ENCODE measurements at places on chromosomes 1 and 21.
A peak's percentile ranks its signal among the peaks of the same experiment; 100 is the strongest.

DNA sequence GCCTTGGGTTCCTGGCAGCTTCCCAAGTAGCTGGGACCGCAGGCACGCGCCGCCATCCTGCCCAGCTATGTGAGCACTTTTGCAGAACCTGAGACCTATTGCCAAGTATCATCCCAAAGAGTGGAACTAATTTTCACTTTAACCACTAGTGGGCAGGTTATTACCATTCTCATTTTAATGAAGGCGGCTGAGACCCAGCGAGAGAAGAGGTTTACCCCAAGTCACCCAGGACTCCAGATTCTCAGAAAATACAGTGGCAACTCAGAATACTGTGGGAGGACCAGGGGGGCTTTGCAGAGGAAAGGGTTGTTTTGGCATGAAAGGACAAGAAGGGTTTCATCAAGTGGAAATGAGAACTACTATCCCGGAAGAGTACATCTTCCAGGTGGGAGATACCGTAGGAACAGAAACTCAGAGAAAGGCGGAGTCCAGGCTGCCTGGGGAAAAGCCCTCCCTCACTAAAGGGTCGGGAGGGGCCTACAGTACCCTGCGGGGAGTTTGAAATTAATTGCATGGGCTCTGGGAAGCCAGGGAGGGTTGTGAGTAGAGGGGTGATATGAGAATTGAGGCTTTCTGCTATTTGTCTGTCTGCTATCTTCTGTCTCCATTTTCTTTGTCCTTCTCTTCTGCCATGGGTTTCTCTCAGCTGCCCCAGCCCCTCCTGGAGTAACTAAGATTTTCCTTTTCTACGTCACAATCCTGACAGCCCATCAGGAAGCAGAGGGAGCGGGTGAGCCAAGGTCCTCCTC lies 7.2 kb upstream of the SEMA4A start:
- DNase-seq = peak; percentile 80

DNA sequence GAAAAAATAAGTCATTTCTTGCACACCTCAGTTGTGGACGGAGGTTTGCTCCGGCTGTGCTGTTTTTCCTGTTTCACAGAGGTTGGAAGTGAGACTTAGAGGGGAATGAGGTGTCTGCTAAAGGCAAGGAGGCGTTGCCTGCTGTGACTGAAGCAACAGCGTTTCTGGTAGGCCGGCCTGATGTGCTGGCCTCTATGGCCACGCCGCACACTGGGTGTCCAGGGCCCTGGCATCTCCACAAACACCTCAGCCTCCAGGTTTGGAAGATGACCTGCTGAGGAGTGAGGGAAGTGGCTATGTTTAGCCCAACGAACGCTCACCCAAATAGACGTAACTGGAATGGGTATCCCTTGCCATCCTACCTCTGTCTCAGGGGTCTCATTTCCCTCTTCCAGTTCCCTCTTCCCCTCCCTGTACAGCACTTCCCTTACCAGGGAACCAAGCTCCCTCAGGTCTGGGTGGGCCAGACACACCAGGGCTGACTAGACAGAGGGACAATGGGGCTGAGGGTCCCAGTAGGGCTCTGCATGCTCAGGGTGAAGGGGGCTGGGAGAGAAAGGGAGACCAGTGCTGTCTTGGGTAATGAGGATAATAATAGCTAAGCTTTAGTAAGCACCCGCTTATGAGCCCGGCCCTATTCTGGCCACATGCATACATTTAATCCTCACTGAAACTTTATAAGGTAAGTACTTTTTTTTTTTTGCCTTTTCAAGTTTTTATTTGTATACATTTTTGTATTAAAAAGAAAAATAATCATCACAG lies 11.9 kb downstream of the CACNA1S start:
- no peak for DNase-seq

DNA sequence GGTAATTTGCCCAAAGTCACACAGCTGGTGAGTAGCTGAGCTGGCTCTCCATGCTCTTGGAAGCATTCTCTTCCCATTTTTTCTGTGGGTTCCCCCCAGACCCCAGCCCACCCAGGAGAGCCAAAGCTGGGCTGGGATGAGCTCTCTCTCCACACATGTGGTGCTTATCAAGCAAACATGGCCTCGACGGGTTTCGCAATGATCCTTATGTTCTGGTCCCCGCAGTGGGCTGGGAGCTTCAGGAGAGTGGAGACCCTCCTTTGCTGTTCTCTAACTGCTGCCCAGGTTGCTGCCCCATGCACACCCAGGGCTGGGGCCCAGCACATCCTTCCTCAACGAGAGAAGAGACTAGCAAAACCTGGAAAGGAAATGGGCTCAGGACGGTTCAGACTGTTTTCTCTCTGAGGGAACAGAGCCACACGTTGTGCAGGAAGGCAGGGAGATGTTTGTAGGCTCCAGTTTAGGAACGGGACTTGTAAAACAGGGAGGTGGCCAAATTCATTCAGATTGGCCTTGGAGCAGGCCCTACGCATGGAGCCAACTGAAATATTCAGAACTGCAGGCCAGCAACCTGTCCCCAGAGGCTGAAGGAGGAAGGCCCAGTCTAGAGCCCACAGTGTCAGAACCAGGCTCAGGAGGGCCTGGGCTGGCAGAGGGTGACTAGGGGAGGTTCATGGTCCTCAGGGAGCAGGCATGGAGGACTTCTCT lies 27.2 kb upstream of the CSF1 start:
- DNase-seq = no peak

DNA sequence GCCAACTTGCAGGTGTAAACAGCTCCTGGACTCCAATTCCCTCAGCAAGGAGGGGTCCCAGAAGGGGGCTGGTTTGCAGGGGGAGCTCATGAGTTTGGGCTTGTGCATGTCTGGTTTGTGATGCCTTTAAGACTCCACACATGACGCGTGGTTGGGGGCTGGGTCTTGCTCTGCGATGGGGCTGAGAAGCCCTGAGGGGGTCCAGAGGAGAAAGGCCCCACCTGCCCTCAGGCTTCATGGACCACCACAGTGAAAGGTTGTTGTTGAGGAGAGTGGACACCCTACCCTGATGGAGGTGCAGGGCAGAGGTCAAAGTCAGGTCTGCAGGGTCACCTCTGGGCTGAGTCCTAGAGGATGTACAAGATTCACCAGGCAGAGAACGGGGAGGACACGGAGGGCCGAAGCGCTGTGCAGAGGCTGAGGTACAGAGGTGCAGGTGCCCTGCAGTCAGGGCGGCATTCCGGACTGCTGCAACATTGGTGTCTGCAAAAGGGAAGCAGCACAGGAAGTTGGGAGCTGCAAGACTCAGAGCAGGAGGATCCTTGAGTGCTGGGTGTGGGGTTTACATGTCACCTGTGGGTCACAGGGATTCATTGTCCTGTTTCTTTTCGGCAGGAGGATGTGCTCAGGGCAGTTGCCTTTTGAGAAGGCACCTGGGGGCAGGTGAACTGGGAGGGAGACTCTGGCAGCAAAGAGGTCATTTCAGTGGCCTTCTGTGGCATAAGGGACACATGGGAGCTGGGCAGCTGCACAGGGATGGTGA lies 399.4 kb downstream of the PTPRU start:
- DNase-seq = no peak

DNA sequence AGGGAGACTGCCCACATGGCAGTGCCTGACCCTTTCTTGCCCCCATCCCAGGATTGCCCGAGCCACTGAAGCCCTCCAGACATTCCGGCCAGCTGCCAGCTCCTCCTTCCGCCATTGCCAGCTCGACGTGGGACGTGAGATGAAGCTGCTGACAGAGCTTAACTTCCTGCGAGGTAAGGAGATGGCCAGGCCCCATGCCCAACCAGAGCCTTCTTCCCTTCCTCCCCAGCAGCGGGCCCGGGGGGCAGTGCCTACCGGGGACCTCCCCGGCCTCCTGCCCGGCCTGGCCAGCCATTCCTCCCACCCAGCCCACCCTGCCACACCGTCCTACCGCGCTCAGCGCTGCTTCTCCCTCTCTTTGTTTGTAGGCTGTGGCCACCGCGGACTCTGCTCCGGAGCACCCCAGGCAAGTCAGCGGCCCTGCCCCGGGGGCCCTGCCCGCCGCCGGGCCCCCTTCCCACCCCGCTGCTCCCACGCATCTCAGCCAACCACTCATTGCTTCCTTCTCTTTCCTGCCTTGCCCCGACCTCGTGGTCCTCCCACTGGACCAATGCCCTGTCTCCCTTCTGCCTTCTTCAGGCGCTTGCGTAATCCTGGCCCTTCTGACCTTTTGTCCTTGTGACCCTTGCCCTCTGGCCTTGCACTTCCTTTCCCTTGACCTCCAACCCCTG lies 4.9 kb downstream of the TRIM46 start:
- DNase-seq = no peak

DNA sequence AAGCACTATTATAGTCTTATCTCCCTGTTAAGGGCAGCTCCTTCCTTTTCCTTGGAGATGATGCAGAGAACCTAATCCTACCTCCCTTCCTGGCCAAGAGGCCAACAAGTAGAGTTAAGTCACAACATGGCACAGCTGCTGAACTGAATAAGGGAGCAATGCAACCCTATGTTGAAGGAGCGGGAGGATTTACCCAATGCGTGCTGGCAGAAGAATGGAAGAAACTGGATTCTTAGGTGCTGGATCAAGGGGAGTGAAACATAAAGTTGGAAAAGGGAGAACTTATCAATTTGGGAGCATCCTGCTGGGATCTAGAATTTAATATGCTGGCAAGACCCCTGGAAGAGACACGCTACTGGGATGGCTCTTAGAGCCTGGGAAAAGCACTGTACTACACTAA lies 12.0 kb upstream of the HUNK start:
- DNase-seq = no peak

GRCh38 chr1:65063025-65063424 lies 85.0 kb upstream of the AK4 start:
- no peak for DNase-seq

- DNase-seq = no peak
Observed at GRCh38 chr1:243323491-243323890, 67.7 kb downstream of the SDCCAG8 start.

- DNase-seq = no peak
Observed at GRCh38 chr1:200856716-200857357, 15.9 kb upstream of the GPR25 start.

- DNase-seq = no peak
Observed at GRCh38 chr1:183674339-183674738, 21.2 kb upstream of the APOBEC4 start.

- DNase-seq = no peak
Observed at GRCh38 chr21:39022035-39022434, 161.2 kb downstream of the PSMG1 start.

DNA sequence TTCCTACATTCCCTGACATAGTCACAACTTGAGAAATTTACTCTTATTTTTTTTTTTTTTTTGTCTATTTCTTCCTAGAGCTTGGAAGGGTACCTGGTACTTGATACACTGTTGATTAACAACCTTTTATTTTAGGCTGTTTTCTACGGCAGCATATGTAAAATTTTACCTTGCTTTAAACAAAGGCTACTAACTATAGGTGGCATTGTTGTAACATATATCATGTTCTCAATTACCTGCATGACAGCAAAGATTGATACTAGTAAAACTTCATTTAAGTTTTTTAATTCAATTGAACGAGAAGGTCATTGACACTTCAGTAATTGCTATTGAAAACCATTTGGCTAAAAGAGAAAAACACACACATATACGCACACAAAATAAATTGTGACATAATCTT lies 238.3 kb upstream of the ESRRG start:
- DNase-seq = no peak

DNA sequence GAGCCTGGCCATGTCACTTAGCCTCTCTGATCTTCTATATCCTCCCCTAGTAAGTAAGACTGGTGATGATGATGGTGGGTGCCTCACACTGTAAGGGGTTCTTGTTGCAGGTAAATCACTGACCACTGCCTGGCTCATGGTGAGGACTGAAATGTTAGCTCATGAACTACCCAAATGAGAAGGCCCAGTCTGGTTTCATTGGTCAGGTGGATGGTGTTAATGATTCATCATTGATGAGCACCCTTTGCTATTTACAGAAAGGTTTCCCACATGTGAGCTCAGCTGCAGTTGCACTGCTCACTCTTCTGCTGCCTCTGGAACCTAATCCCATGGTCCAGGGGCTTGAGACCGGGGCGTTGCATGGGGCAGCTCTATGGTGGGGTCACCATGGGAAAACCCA lies 417.7 kb downstream of the PRDM2 start:
- no peak for DNase-seq

- DNase-seq = no peak
Observed at GRCh38 chr1:204495078-204495753, 611 bp upstream of the PIK3C2B start.

DNA sequence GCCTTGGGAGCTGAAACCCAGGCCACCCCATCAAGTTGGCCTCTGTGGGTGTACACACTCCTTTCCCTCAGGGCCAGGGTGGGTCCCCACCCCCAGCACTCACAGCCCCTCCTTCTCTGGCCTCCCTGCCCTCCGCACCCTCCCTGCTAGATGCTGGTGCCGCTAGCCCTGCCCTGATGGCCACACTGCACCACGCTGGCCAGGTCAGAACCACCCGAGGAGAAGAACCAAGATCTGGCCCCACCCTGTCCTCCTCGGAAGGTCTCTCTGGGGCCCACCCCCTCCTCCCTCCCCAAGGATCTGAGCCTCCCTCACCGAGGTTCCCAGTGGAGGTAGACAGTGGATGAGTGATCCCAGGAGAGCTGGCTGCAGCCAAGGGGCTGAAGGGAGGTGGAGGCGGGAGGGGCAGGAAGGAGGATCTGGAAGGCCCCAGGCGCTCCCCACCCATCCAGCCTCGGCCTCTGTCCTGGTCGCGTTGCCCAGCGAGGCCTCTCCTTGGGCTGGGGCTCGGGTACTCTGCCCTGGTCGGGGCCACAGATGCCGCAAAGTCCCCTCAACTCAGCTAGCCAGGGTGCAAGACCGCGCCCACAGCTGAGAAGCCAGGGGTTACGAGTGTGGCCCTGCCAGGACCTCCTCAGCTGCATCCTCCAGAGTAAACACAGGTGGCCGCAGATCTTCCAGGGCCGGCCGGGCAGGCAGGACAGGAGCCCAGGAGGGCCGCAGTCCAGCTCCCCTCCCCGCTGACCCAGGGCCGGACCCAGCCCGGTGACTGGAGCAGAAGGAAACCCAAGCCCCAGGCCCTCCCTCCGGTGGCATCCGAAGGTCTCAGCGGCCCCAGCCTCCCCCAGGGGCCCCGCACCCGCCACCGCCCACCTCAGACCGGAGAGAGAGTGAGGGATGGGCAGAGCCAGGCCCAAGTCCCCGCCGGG lies 5.2 kb downstream of the B3GALT6 start:
- no peak for DNase-seq

DNA sequence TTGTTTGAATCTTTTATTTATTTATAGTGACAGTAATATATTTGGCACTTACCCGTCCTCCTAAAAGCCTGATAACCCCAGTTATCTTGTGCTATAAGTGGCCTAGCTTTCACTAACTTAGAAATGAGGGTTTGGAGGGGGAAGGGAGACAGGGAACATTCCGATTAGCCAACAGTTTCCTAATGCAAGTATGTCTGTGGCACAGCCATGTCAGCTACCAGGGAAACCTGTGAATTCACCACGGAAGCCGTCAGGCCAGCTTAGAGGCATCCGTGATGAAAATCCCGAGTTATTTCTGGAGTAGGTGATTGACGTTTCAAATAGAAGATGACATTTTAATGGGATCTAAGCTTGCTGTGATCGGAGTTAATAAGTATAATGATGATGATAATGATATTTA lies 39.4 kb upstream of the BCL10 start:
- DNase-seq = no peak

GRCh38 chr1:12408662-12409061 lies 178.8 kb downstream of the VPS13D start:
- no peak for DNase-seq

Measured in amniotic stem cell (primary cell).